ENCODE measurements at places on chromosomes 11 and 22.
A peak's percentile ranks its signal among the peaks of the same experiment; 100 is the strongest.

DNA sequence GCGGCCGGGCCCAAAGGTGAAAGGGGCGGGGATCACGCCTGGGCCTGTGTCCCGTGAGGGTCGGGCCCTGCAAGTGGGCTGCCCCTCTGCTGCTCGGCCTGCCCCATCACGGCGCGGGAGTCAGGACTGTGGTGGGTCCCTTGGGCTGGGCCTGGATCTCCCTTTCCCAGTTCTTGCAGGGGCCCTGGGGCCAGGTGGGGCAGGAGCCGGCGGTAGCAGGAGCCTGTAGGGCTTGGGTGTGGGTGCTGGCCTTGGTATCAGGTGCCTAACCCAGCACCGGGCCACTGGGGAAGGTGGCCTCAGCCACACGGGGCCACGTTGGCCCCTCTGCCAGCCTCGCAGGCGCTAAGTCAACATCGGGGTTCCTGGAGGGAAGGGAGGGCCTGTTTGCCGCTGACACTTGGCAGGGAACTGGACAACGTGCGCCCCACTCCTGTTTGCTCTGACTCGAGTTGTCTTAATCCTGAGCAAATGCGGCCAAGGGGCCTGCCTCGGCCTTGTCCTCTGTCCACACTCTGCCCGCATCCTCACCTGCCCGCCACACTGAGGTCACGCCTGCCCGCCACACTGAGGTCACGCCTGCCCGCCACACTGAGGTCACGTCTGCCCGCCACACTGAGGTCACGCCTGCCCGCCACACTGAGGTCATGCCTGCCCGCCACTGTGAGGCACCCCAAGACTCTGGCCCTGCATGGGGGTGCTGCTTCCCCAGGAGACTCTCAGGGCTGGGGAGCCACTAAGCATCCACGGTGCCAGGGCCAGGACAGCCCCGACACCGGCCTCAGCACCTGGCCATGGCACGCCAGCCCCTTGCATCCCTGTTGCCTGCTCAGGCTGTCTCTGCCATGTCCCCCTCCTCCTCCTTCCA, 14.2 kb upstream of the MUC5B start:
- no peak for DNase-seq

DNA sequence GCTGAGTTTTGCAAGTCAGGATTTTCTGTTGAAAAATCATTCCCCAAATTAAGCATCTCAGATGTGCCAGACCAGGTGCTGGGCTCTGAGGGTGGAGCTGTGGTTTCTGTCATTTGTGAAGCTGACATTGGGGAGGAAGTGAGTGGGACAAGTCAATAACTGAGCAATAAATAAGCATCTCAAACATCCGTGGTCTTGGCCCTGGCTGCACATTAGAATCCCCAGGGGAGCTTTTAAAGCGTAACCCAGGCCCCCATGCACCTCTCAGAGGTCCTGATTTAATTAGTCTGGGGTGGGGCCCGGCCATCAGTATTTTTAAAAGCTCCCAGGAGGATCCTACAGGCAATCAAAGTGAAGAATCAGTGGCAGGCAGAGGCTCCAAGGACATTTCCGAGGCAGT, 420.0 kb downstream of the MN1 start:
- no peak for DNase-seq

- peak; percentile 99 for DNase-seq
These were observed 82.0 kb downstream of the SLC1A2 start for GRCh38 chr11:35337136-35337913.

DNA sequence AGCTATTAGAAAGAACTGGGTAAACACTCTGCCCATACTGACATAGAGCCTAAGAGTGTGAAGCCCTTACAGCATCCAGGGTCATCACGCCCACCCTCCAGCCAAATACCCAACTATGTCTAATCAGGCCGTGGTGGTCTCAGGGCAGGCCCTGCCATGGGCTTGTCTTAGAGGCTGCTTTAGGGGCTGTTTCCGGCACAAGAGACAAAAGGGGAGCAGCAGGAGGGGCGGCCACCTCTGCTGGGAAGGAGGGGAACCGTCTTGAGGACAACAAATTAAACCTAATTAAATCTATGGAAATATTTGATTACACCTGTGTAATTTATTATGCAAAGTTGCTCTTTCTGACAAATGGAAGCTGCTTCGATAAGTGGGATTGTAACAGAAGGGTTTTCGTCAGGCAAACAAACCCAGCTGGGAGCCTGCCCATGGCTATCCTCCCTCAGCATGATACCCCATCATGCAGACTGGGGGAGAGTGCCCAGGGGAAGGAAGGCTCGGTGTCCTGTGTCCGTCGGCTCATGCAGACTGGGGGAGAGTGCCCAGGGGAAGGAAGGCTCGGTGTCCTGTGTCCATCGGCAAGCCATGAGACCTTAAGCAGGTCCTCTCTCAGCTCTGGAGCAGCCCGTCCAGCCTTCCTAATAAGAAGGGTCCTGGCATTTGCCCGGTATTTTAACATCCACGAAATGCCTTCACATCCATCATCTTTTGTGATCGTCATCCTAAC, 163.6 kb upstream of the B3GAT1 start:
- DNase-seq: no peak

DNA sequence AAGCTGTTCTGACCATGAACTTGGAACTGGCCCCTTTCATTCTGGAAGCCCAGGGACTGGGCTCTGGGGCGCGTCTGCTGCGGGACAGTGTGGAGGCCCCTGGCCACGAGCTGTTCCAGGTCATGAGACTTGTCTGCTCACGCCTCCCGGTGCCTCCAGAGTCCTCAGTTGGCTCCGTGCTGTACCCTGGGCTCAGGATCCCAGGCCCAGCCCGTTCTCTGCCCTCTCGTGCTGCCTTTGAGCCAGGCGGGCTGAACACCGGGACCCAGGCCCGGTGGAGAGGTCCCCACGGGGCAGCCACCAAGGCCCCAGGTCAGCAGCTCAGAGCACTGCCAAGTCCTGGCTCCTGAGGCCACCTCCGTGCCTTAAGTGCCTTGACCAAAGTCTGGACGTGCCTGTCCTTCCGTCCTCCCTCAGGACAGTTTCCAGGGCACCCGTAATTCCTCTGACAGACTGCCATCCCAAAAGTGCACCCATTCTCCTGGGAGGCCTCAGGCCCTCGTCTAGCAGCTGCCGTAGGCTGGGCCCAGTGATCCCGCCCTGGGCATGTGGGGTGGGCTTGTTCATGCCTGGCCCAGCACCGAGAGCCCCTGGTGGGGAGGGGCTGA, 36.3 kb upstream of the PPARA start:
- DNase-seq: no peak

DNA sequence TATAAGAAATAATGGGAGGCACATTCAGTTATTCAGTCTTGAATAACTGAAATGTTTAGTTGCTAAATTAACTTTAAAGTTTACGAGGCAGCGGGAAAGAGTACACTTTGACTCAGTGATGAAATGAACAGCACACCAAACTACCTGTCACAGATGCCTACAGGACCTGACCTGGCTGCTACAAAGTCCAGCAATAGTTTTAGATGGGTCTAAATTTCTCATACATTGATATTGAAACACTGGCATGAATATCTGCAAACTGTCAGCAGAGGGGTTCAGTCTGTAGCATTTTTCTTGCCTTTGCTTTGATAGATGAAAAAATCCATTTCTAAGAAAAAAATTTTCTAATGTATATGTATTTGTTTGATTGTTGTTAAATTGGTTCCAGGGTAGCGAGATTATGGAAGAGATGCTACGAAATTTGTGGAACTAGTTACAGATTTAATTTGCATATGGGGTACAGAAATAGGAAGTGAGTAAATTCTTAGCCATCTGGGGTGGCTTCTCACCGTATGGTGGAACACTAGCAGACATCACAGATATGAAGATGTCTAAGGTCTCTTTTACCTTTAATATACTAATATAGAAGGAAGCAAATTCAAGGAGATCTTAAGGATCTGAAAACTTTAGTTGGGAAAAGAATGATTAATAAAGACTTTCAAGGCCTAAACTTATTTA, 20.8 kb upstream of the GAB2 start:
- no peak for DNase-seq

GRCh38 chr22:28833276-28833923, 33.0 kb upstream of the XBP1 start:
- no peak for DNase-seq

DNA sequence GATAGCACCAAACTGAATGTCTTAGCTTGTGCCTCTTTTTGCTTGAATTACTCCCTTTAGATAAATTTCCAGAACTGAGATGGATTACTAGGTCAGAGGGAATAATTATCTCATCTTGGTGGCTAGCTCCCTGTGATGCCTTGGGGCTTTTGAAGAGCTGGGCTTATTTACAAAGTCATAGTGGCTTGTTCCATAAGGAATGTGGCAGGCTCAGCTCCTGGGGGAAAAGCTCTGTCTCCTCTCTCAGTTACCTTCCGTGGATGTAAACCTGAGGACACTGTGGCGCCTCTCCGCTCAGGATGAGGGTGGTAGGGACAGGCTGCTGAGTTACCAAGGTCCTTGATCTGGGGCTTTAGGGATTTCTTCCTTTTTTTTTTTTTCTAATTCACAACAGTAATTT, 121.7 kb downstream of the PARVA start:
- no peak for DNase-seq

DNA sequence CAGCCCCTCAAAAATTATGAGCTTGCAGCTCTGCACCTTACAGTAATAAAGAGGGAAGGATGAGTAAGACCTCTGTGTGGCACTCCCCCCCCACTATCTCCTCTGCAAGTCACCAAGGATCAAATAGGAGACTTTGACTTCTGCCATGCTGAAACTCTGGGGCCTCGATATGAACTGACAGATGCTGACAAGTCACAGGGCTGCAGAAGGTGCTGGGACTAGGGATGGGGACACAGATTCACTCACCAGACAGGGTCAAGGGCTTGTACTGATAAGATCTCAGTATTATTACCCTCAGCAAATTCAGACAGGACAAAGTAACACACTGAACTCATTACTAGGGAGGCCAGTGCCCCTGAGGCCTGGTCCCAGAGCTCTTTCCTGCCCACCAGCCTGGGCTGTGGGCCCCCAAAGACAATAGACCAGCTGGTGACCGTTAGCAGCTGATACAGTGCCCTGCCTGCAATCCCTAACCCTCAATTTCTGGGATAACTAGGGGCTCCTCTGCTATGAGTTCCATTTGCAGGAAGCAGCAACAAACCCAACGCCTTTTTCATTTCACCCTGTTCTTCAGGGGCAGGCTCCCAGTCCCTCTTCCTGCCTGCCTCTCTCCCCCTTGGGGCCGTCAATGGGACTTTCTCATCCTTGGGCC, 20.1 kb downstream of the TMPRSS13 start:
- no peak for DNase-seq

DNA sequence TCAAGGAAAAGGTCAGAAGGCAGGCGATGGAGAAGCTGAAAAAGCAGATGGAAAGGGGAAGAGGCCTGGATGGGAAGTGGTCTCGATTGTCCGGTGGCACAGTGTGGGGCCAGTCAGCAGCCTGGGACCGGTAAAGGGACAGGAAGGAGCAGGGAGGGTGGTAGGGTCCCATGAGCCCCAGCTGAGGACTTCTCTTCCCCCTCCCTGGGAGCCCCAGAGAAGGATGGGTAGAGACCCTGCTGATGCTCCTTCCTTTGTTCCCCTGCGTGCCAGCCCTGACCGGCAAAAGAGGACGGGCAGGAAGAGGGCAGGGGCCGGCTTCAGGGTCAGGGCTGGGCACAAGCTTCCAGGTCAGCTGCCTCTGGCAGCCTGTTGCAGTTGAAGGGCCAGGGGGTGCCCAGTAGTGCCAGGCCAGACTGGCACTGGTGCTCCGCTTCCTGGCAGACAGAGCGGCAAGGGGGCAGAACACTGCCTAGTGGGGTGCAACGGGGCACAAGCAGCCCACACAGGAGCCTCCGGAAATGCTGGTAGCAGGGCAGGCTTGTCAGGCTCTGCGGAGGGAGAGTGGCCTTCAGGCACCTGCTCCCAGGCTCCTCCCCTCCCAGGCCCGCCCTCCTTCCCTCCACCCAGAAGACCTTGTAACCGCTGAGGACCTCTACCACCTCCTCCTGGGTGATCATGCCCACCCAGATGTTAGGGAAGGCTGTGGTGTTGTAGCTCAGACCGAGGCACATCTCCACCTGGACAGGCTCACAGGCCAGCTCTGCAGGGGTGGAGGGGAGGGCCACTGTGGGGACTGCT, 739 bp upstream of the C1QTNF5 start:
- no peak for DNase-seq

- DNase-seq: no peak
These were observed 36.7 kb downstream of the SERPIND1 start for GRCh38 chr22:20810645-20811044.

Data from fibroblast of skin of back (primary cell).